NCI-H2227 treated with DMSO at 0.1 percent for 48 hours (cell line): ENCODE measurements at places on chromosomes 5 and 9.

DNA sequence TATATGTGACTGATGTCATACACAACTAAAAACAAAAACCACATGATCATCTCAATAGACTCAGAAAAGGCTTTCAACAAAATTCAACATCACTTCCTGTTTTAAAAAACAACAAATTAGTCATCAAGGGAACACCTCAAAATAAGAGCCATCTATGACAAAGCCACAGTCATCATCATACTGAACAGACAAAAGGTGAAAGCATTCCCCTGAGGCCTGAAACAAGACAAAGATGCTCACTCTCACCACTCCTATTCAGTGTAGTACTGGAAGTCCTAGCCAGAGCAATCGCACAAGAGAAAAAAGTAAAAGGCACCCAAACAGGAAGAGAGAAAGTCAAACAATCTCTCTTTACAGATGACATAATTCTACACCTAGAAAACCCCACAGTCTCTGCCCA is 893.5 kb upstream of the EDIL3 start:
- no peak for DNase-seq

- DNase-seq, result no peak
Observed at GRCh38 chr9:114313186-114313585, 9.7 kb upstream of the ORM1 start.

- DNase-seq, result no peak
Observed at GRCh38 chr9:114057161-114057885, 20.8 kb downstream of the AMBP start.

- no peak for DNase-seq
Observed at GRCh38 chr9:96491880-96492525, 42.0 kb downstream of the HABP4 start.

GRCh38 chr9:17600962-17601593 is 22.2 kb downstream of the SH3GL2 start:
- no peak for DNase-seq

DNA sequence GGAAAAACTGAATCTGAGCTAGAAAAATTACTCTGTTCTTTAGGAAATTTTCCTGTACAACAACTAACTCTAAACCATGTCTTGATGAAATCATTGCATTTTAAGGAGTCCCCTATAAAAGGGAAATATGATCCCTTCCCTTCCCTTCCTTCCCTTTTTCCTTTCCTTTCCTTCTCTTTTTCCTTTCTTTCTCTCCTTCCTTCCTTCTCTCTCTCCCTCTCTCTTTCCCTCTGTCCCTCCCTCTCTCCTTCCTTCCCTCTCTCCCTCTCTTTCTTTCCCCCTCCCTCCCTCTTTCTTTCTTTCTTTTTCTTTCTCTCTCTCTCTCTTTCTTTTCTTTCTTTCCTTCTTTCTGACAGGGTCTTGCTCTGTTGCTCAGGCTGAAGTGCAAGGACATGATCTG is 42.2 kb upstream of the MYO10 start:
- DNase-seq, result no peak

DNA sequence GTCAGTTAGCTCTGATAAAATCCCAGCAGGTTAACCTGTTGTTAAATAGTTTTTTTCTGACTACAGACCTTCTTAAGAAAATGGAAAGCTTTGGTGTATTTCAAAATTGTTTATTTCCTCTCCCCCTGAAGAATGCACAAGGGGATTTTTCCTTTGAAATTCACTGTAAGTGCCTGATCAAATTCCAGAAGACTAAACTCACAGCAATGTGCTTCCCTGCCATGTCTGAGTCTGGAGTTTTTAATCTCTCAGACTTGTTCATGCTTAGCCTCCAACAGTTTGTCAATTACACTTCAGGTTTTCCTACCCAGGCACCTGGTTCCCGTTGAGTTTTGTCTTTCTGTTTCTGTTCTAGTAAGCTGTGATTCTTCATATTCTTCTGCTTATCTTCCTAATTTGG is 961.6 kb upstream of the CDH18 start:
- no peak for DNase-seq

DNA sequence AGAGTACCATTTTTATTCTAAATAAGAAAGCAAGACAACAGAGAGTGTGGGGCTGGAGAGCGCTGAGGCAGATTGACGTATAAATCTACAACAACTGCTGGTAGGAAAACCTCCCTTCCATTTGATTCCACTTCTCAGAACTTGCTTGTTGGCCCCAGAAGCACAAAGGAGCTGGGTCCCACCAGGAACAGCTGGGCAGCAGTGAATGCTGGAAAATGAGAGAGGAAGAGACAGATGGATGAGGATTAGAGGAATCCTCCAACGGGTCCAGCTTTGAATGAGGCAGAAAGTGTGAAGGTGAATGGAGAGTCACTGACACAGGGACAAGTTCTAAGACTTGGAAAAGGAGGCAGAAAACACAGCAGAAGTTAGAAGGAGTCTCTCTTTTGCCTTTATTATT is 14.8 kb downstream of the TAS2R1 start:
- DNase-seq, result no peak

GRCh38 chr5:97164846-97165245 is 18.2 kb downstream of the RIOK2 start:
- DNase-seq, result no peak

DNA sequence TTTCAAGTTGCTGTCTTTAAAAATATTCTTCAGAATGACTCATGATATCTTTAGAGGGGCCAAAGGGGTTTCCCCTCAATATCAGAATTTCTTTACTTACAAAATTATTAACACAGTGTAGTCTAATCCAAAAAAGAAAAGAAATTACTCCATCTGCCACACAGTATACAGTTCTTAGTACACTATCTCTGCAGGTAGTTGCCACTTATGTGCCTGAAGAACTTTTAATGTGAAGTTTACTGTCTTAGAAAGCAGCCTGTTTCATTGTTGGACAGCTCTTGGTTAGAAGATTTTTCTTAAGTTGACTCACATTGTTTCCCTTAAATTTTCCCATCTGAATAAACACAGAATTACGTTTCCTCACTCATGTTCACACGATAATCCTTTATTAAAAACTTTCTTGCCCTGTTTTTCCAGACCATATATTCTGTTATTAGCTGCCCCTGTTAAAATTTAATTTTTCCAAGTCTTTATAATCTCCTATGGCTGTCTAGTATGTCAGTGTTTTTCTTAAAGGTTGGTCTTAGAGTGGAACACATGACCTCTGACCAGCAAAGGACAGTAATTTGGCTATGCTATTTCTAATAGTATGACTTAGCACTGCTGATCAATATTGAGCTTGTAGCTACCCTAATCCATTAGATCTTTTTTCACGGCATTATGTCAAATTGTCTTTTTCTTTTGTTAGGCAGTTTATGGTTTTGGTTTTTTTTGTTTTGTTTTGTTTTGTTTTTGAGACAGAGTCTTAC is 21.8 kb upstream of the FKTN start:
- no peak for DNase-seq

GRCh38 chr5:127940854-127941253 is 142.7 kb upstream of the SLC12A2 start:
- DNase-seq, result no peak

DNA sequence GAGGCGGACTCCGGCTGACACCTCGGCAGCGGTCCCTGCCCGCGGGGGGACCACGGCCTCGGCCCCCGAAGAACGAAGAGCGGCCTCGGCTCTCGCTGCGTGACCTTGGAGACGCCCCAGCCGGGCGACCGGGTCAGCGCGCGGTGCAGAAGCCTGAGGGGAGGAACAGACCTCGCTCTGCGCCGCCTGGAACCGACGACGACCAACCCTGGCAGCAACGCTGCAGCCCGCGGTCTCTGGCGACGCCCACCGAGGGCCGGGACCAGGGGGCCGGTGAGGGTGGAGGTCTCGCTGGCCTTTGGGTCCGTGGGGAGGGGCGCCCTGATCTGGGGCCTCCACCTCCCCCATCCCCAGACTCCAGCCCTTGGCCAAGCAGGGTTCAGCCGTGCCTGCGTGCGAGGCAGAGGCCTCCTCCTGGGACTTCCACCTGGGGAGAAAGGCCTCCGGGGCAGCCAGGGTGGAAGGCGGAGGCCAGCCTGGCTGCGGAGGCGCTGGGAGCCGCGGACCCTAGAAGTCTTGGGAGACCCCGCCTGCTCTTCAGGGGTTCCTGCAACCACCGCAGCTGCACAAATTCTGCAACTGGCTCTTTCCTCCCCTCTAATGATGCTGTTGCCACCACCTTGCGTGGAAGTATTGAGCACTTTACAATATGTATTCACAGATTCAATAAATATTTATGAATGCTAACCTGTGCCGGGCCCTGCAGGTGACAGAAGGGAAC is 44.3 kb upstream of the SLC12A7 start:
- no peak for DNase-seq

- DNase-seq, result no peak
Observed at GRCh38 chr9:124491049-124491975, 15.9 kb downstream of the NR5A1 start.

- no peak for DNase-seq
Observed at GRCh38 chr5:176415240-176415951, 943 bp downstream of the CLTB start.

GRCh38 chr9:132026932-132027585 is 52.6 kb downstream of the MED27 start:
- DNase-seq, result no peak
